Inflammatory macrophage treated with lipopolysaccharide for 1 hour (primary cell): ENCODE measurements at places on chromosomes 6 and 20.

- DNase-seq: no peak
Observed at GRCh38 chr6:46903175-46903574, 18.6 kb downstream of the ADGRF5 start.

DNA sequence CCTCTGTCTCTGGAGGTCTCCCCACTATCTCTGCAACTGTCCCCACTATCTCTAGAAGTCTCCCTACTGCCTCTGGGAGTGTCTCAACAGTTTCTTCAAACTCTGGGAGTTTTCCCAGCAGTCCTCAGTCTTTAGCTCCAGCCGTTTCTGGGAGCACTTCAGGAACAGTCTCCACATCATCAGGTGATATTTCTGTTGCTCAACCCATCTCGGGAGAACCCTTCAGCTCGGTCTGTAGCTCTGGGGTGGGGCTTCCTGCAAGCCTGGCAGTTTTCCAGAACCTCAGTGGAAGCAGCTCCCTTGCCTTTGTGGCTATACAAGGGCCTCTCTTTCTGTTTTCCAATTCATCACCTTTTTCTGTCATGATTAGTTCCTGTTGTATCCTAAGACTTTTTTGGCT lies 3.0 kb upstream of the SFTA2 start:
- no peak for DNase-seq

- DNase-seq: no peak
Observed at GRCh38 chr20:50711113-50711825, 19.9 kb upstream of the RIPOR3 start.

DNA sequence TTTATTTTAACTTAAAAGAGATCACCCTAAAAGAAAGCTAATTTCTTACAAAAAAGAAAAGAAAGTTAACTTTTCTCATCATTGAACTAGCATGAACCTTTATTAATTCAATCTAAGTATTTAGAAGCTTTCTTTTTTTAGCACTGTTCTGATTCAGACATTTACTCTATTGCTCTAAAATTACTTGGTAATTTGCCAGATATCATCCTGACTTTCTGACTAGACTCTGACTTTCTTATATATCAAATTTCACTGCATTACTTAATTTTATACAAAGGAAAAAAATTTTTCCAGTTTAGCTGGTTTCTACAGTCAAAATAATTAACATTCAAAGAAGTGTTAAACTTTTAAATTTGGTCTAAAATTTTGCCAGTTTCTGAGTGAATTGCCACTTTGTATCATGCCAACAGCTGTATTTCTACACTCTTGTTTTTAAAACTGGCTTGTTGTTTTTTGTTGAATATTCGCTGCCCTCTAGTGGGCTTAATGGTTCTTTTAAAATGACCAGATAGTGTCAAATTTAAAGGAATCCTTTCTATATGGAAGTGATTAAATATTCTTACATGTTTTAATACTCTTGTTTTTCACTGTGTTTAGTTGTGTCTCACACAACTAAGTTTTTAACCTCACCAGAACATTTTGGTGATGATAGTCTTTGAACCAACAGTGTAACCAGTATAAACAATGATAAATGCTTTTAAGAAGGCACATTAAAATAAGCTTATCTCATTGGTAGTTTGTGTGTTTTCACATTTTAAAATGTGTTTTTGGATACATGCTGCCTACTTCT lies 102.0 kb downstream of the POPDC3 start:
- peak; percentile 50 for DNase-seq

DNA sequence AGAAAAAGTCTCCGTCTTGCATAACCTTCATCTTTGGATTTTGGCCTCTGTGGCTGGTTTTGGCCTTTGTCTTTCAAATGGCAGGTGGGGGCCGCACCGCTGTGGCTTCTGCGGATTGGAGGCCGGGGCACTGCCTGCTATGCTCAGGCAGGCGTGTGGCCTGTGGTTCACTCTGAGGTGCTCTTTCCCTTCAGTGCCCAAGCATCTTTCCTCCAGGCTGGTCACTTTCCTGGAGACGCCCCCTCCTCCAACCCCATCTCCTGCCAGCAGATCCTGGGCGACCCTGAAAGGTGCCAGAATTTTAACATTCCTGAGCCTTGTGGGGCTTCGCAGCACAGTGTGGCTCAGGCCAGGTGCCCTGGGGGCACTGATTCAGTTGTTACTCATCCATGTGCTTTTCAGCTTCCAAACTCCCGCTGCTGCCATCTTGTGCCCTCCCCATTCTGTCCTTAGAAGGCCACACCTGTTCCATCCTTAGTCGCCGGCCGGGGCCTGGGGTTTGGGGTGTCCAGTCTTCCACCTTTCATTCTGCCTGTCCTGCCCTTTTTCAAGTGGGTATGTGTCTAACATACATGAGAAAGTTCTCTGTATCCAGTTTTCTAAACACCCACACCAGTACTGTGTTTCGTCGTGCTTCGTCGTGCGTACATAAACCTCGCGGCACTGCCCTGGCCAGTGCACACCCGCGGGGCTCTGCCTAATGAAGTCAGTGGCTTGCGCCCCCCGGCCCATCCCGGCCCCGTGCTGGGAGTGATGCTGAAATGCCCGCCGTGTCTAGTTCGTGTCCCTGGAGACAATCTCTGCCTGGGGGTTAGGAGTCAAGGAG lies 12.1 kb downstream of the SS18L1 start:
- DNase-seq: no peak

GRCh38 chr6:21003780-21004541 lies 469.7 kb downstream of the CDKAL1 start:
- no peak for DNase-seq

DNA sequence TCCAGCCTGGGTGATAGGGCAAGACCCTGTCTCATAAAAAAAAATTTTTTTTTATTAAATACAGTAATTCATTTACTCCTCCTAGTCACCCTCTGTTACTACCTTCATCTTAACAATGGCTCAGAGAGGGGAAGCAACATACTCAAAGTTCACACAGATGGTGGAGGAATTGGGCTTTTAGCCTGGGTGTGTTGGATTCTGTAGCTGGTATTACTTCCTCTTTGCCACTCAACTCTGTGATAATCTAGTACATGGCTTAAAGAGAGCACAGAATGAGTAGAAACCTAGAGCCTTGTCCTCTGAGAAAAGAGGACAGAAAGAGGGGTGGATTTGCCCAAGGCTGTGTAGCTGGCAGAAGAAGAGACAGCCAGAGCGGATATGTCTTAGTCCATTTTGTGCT lies 96.6 kb downstream of the DLGAP4 start:
- no peak for DNase-seq

- peak; percentile 89 for DNase-seq
Observed at GRCh38 chr6:112037783-112038216, 16.1 kb upstream of the CCN6 start.

- peak; percentile 46 for DNase-seq
Observed at GRCh38 chr6:109441069-109441816, 719 bp downstream of the SMPD2 start.

DNA sequence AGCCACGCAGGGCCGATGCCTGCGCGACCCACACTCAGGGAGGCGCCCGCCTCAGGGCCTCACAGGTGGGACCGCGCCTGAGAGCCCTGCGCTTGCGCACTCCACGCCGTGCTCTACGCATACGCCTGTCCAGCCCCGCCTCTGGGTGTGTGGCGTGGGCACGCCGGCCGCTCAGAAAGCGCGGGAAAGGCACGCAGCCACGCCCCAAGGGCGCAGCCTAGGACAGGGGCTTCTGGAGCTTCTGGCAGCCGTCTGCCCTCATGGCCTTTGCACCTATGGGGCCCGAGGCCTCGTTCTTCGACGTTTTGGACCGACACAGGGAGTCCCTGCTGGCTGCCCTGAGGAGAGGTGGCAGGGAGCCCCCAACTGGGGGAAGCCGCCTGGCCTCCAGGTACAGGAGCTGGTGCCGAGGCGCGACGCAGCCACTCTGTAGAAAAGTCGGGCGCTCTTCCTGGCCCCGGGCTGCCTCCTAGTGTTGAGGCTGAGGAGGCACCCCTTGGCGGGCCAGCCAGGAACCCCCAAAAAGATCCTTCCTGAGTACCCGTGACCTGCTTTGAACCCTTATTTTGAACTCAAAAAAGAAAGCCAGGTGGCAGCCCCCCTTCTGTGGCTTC lies at the start of gene SPO11:
Gene SPO11, plus strand, starts transcription at position 196 of the 614 bp plus-strand sequence. Its CDS starts 65 bp downstream, at position 261.
- DNase-seq: no peak

DNA sequence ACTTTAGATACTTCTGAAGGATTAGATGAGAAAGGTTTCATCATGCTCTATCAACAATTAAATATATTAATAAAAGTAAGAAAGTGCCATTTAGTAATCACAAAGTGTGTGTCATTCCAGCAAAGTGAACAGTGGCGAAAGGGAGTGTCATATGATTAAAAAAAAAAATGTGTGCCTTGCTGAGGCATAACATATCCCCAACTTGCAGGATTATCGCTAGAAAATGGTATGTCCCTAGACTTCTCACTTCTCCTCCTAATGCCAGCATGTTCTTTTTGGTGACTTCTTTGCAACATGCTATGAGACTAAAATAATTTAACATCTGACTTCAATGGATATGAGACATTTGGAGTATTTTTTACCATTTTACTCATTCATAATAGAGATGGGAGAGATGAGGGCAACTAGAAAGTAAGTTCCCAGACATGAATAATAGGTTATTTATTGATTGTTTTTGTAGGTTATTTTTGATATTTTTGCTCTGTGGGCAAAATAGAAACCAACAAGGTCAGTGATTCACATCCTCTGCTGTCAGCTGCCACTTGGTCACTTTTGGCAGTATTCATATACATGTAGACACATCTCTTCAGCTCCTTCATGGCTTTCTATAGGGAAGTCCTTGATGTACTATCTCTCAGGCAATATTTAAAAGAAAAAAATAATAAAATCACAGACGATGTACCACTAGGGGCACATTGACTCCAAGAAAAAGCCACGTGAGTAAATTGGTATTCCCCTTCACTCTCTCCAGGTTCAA lies 370.1 kb downstream of the BMP2 start:
- no peak for DNase-seq

DNA sequence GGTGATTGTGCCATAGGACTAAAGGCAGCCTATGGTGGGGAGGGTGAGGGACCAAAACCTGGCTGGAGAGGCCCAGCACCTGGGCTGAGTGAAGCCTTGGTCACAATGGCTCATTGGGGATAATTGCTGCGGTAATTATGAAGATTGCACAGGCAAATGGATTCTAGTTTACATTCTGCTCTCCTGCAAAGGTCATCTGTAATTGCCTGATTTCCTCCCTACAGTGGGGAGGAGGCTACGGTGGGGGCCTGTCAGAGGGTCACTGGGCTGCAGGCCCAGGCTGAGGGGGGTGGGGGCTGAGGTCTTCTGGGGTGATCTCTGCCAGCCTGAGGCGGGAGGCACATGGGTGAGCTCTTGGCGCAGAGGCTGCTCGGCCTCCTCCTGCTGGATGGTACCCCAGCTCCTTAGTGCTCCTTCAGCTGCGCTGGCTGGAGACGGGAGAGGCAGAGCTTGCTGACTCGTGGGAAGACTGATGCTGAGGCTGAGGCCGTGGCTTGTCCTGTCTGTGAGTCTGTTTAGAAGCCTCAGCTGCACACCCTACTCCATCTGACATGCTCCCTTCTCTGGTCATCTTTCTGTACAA lies 30.3 kb downstream of the PACSIN1 start:
- no peak for DNase-seq

GRCh38 chr6:34891296-34891695 lies 2.2 kb downstream of the ANKS1A start:
- DNase-seq: no peak

DNA sequence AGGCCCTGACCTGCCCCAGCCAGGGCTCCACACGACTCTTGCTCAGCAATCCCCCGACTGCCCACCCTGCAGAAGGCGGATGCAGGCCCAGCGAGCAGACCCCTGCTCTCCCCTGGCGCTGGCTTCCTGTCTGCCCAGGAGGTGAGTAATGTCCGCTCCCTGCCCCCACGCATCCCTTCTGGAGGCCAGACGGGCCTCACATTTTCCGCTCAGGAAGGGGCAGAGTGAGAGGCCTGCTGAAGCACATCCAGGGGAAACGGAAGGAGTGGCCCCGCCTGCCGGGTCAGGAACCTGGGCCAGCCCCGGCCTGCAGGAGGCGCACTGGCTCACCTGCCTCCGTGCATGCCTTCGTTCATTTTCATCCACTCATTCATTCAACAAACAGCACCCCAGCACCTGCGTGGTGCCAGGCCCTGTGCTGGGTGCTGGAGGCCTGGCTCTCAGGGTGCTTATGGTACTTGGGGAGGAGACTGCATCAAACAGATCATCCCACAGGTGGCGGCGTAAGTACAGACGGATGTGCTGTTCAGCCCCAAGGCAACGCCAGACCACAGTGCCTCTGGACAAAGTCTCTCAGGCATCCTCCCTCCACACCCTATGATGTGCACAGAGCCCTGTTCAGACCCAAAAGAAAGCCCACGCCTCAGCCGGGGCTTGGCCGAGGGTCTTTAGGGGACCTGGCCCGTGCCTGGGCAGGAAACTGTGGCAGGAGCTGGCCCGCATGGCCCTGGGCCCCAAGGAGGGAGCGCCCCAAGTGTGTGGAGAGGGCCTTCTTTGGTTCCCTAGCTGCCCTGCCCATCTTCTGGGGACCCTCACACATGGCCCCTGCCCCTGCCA lies 112.1 kb downstream of the ASXL1 start:
- DNase-seq: peak; percentile 30

GRCh38 chr6:708237-708598 lies 15.3 kb upstream of the EXOC2 start:
- DNase-seq: no peak

GRCh38 chr6:111957623-111958315 lies 84.5 kb upstream of the FYN start:
- DNase-seq: no peak

DNA sequence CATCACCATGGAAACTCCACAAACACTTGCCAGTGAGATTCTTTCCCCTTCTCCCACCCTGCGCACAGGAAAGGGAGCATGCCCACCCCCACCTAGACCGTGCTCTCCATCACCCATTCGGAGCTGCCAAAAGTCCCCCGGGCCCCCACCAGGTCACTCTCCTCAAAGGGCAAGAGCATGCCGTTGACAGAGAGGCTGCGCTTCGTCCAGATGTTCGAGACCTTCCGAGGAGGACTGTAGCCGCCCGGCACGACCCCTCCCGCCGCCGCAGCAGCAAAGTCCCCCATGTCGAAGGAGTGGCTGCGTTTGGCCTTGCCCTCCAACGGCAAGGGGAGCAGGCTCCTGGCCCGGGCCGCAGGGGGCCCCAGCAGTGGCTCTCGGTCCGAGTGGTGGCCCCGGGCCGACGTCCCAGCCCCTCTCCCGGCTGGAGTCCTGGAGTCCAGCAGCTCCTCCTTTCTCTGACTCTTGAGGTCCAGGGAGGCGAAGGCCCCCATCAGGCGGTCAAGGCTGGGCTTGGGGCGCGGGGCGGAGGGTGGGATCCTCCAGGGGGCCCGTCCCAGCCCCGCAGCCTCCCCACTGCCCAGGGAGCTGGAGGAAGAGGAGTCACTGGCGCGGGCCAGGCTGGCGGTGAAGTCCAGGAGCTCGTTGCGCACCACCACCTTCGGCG lies 195.2 kb downstream of the LRFN2 start:
- DNase-seq: no peak

DNA sequence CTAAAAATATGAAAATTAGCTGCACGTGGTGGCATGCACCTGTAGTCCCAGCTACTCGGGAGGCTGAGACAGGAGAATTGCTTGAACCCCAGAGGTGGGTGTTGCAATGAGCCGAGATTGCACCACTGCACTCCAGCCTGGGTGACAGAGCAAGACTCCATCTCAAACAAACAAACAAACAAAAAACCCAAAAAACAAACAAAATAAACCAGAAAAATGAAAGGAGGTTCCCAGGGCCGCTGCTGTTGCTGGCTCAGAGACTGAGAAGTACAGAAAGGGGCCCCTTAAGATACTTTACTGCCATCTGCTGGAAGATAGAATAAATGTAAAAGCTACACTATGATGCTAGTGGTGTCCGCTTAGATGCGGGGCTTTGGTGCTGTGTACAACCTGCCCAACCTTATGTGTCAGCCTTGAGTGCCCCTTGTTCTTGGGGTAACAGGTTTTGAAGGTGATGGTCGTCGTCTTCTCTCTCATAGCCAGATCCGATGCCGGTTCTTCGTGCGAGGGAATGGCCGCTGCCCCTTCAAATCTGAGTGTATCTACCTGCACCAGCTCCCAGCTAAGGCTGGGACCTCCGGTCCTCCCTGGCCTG lies 2.8 kb upstream of the FANCE start:
- DNase-seq: peak; percentile 92
